ENCODE measurements at places on chromosomes 6 and 20.

GRCh38 chr20:38221119-38221589 lies 39.4 kb downstream of the KIAA1755 start:
- peak; percentile 89 for DNase-seq

DNA sequence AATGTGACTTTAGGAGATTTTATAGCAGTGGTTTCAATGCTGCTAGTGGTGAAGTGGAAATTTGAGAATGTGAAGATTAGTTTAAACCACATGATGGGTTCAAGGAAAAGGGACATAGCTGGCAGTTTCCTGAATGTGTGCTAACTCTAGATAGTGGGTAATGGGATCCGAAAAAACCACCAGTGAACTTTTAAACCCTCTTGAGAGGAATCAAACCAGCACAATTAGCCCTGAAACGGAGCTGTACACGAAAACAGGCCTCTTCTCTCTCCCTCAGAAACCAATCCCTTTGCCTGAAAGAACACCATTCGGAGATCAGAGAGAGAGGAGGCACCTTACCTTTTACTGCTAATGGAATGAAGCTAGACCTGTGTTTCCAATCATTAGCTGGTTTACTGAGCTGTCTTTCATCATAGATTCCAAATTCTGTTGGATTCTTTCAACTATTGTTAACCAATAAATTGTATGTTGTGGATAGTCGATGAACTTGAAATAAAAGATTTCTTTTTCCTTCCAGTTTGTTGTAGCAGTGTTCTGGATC lies 103.9 kb downstream of the AIG1 start:
- DNase-seq = no peak

- no peak for DNase-seq
Observed at GRCh38 chr6:50829898-50830444, 11.3 kb downstream of the TFAP2B start.

DNA sequence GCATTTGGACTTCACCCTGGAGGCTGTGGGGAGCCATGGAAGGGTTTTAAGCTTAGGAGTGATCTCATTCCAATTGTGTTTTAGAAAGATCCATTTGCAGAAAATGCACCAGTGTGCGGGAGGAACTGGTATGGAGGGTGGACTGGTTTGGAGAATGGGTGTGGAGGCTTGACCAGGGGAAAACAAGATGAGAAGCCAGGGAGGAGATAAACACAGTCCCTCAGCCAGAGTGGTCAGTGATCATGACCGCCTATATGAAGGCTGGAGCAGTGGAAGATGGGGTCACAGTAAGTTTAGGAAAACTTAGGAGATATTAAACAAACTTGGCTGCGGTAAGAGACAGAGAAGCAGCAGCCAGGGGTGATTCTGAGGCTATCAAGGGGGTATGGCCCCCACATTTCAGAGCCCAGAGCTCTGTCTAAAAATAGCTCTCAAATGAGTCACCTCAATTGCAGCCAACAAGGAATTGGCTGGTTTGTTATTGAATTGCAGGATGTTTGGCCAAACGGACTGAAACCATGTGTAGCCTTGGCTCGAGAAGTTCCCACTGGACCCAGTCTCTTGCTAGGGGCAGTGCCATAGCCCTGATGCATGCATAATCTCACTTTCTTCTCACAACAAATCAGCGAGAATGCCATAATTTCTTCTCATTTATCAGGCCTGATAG lies 159.9 kb upstream of the TOP1 start:
- no peak for DNase-seq

DNA sequence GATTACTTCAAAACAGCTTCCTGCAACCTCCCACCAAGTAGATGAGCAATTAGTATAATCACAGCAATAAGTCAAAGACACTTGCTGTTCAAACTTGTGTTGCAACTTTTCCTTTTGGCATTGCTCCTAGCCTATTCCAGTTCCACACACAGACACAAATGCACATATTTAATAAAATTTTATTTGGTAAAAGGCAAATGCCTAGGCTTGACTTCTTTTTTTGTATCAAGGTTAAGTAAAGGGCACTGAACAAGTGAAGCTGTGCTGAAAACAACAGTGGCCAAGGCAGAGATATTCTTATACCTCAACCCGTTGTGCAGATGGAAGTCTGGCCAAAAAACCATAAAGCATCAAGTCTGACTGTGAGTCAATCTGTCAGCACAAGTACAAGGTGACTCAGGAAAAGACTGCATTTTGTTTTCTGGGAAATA lies 708.4 kb upstream of the CITED2 start:
- DNase-seq = no peak

DNA sequence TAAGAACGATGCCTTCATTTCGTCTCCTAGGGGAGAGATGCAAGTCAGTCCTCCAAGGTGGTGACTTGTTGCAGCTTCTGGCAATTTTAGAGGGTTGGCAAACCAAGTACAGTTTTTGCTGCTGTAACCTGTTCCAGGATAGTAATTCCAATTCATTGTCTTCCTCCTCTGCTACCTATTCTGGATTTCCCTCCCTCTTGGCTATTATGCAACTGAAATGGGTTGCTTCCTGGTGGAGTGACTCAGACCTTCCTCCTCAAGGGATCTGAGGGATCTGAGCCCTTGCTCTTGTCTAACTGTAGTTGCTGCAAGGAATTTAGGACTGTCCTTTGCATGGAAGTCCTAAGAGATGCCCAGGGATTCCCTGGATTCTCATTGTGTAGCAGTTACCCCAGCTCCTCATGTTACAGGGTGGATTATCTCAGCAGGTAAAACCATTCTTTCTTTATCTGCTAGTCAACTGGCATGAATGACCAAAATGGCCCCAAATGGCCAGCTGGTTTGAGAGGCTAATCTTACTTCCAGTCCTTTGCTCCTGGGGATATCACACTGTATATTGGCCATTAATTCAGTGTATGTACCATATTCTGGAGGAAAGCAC lies 17.6 kb upstream of the ELMO2 start:
- no peak for DNase-seq

GRCh38 chr6:10579803-10580202 lies 58.7 kb downstream of the GCNT2 start:
- DNase-seq = no peak

DNA sequence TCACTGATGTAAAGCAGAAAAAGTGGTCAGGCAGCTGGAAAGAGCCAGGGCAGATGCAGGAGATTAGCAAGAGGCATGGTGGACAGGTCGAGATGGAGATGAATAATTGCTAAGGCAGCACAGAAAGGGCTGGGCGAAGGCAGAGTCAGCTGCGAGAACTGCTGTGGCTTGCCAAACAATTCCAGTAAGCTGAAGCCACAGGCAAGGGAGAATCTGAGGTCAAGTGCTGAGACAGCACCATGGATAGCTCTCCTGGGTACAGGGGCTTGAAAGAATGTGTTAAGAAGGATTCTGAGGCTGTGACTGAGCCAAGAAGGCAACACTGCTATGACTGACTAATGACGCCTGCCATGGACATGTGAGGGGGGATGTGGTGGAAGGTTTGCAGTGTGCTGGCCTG lies 220.8 kb upstream of the FOXA2 start:
- no peak for DNase-seq

DNA sequence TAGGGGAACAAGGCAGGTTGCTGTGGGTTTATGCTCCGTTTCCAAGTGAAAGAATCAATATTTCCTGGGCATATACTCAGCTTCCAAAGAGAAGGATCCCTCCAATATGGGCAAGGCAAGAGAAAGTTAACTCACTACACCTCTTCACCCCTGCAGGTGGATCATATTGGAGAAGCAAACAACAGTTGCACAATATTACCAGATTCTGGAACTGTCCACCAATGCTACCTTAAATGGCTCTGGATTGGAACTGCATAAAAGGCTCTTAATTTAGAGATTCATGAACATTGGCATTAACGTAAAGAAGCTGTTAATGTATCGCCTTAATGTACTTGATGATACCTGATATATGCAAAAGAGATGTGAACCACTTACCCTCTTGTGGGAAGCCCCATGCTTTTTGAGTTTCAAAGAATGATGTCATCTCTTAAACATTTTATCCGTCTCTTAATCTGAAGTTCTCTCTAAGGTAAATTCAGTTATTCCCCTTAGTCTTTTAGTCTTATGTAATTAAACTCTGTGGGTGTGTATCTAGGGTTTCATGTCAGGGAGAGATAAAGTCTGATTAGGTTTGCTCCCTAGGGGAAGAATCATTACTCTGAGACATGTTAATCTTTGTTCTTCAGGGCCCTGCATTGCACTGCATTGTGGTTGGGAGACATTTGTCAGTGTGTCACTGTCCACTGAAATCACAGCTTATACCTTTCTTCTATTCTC lies 99.5 kb downstream of the PHACTR1 start:
- DNase-seq = no peak

DNA sequence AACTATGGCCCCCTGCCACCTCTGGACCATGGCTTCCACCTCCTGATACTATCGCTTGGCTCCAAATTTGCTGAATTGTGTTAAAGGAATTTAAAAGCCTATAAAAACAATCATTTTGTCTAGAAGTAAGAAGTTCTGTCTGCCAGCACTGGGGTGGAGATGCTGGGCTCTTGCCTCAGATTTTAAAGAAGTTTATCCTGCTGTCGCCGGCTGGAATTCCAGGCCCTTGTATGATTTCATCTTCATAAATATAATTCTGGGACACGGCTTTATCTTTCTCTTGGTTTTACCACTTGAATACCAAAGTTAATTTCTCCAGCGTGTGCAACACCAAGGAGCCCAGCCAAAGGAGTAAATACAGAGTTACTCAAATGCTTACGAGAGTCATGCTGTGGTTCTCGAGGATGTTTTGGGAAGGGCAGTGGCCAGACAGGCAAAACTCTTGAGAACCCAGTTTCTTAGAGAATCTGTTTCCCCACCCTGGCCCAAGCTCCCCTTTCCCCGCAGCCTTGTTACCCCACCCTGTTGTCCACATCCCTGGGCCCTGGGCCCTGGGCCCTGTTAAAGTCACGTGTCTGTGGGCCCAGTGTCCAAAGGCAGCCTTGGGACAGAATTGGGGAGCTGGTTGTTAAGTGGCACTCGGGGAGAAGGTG lies 31.9 kb downstream of the C6orf89 start:
- no peak for DNase-seq

- DNase-seq = no peak
Observed at GRCh38 chr6:34837528-34837927, 45.6 kb downstream of the BLTP3A start.

DNA sequence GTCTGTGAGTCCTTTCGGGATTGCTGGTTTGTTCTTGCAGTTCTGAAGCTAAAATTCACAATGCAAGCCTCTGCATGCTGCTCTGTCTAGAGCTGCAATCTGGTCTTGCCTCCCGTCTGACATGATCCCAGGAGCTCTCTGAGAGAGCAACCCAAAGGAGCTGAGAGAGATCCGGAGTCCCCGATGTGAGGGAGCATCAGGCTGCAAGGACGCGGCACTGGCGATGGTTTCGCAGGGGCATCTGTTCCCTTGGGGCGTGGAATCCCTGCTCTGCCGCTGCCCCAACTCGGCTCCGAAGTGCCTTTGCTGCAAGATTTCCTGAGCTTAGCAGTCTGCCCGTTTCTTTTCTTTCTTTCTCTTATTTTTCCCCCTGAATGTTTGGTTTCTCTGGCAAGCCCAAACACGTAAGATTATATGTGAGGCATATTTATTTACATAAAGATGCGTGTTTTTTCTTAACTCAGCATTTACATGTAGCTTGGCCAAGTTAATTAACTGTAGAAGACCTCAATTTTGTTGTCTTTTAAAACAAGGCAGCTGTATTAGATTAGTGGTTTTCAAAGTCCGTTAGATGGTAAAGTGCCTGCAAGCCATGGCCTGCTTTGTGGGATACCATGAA lies 873.0 kb downstream of the KIF16B start:
- DNase-seq = no peak

- no peak for DNase-seq
Observed at GRCh38 chr20:23084282-23084844, 1.8 kb downstream of the CD93 start.

- no peak for DNase-seq
Observed at GRCh38 chr6:107237992-107238660, 122.8 kb upstream of the BEND3 start.

DNA sequence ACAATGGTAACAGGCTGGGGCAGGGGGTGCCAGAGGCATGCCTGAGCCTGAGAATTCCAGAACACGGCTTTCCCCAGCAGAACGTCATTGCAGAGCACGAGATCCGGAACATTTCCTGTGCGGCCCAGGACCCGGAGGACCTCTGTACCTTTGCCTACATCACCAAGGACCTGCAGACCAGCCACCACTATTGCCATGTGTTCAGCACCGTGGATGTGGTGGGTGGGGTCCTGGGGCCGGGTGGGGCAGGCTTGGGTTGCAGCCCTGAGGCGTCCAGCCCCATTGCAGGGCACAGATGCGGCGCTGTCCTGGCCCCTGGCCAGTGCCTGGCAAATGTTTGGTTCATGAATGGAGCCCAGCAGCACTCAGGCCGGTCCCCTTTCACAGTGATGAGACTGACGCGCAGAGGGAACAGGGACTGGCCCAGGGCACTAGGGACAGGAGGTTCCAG lies 57.1 kb downstream of the TCP11 start:
- peak; percentile 53 for DNase-seq

DNA sequence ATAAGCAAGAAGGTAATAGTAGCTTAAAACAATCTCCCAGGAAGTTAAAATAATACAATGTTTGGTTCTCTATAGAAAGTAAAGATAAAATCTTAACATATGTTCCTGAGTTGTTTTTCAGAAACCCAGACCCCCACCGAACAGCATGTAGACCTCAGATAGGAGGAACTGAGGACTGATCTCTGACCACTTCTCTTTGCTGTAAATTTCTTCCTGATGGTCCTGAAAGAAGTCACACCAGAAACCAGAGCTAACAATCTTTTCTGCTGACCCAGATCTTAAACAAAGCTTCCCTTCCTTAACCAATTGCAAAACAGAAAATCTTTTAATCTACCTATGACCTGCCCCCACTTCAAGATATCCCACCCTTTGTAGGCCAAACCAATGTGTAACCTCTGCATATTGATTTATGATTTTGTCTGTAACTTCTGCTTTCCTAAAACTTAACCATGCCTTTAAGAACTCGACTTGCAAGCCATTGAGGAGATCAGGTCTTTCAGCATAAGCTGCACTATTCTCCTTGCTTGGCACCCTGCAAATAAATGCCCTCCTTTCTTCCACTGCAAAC lies 21.9 kb upstream of the BEND6 start:
- no peak for DNase-seq

GRCh38 chr6:113412589-113413357 lies 444.4 kb upstream of the MARCKS start:
- DNase-seq = no peak
